ENCODE measurements at places on chromosomes 4 and X. TPM values are rescaled to one million over a fixed set of nuclear protein-coding genes. Genes with fewer than 3 reads are reported as not detected.

- DNase-seq: no peak
Measured at GRCh38 chr4:15352524-15352923, 75.3 kb upstream of the C1QTNF7 start.

- no peak for DNase-seq
Measured at GRCh38 chr4:1469043-1469442, 62.8 kb upstream of the NKX1-1 start.

GRCh38 chr4:56414135-56414670 lies 21.2 kb downstream of the PPAT start:
- no peak for DNase-seq

Gene IDH3G
- 57.0 TPM for total RNA-seq

Gene ZNF157
- 0.26 TPM for total RNA-seq
